ENCODE measurements at places on chromosomes 7 and 10.

DNA sequence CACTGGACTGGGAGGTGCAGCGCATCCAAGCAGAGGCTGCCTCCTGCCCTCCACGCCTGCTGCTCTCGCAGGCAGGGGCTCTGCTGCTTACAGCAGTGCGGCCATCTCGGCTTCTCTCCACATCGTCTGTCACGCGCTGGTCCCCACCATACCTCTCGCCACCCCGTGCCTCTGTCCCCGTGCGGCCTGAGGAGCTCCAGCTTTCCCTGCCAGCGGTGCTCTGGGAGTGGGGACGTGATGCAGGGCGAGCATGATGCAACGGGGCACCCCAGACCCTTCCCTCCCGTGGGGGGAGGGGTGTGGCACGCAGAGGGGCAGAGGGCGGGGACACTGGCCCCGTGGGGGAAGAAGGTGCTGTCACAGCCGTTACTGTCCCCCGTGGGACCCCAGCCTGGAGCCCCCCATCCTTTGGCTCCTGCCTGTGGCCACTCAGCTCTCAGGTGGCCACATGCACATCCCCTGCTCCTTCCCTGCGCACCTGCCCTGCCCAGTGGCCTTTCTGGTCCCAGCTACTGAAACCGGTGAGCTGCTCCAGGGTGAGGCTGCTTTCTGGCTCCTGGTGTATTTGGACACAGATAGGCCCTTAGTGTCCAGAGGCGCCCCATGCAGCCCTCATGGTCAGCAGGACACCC is 9.0 kb downstream of the GET4 start:
- DNase-seq, result no peak

GRCh38 chr10:113038183-113038582 is 88.1 kb downstream of the TCF7L2 start:
- DNase-seq, result no peak

GRCh38 chr7:50713123-50713965 is 69.4 kb downstream of the GRB10 start:
- DNase-seq, result no peak

DNA sequence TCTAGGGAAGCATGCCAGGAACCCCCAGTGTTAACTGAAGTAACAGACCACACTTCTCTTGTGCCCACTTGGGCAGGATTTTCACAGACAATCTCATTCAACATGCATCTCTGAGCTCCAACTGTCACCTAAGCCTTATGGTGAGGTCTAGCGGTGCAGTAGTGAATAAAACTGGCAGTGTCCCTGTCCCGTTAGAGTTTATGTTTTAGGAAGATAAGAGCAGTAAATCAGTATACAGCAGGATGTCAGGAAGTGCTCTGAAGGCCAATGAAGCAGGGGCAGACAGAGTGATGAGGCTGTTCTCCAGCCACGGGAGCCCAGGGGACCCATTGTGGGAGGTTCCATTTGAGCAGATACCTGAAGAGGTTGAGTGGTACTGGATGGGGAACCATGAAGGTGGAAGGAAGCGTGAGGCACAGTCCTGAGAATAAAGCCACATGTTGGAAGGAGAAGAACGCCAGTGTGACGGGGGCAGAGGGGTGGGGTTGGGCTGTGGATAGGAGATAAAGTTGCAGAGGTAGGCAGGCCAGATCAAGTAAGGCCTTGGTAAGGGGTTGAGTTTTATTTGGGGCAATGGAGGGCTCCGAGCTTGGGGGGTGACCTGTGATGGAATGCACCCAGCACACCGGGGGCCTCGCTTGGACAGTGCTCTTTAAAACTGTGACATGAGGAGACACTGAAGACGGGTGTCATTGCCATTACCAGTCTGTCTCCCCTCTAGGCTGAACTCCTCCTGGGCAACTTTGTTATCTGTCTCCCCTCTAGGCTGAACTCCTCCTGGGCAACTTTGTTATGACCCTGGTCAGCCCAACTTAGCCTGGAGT is 6.6 kb downstream of the GDF10 start:
- no peak for DNase-seq

- no peak for DNase-seq
Observed at GRCh38 chr10:46541735-46542566, 14.5 kb downstream of the GPRIN2 start.

DNA sequence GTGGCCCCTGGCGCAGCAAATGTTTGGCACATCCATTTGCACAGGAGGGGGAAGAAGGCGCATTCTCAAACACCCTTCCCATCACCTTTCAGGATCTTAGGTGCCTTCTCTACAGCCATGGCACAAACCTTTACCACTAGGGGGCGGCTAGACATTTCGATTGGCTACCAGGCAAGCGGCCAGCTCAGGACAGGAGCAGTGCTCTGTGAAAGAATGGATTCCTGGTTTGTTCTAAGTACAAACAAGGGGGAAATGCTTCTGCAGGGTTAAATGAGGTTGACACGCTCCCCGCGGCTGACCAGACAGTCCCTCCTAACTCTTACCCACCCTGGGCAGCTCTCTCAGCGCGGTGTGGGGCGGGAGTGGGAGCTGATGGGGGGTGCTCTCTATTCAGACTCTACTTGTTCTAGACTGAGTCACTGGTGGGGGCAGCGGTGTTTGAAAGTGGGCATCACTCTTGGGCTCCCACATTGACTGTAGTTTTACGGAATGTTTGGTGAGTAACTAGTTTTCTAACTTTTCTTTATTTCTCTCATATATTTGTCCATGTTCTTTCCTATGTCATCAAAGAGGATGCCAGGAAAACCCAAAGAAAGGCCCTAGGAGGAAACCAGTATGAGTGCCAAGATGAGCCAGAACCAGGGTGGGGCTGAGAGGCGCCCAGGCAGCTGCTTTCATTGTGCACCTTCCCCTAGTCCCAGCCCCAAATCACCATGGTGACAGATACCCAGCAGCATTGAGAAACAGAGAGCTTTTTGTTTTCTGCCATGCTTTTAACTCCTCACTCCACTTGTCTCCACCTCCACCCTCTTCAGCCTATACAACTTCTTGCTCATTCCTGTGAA is 61.4 kb upstream of the GPR158 start:
- DNase-seq, result no peak

- no peak for DNase-seq
Observed at GRCh38 chr10:51074238-51075028, at the start of gene PRKG1. Gene PRKG1, plus strand, starts transcription at chr10:51074487.

- no peak for DNase-seq
Observed at GRCh38 chr7:37248396-37248861, 200.2 kb downstream of the ELMO1 start.

DNA sequence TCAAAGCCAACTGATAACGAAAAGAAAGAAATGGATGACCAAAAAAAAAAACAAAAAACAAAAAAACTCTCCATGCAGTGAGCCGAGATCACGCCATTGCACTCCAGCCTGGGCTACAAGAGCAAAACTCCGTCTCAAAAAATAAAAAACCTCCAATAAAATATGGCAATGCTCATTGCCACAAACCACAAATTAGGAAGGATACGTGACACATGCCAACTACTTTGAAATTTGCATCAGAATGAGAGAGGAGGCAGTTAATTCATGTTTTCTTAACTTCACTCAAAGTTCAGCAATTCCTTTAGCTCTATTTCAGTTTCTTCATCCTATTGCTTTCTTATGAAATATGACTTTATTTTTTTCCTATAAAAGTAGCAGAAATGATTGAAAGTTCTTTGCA is 398.1 kb upstream of the C7orf33 start:
- DNase-seq, result no peak

DNA sequence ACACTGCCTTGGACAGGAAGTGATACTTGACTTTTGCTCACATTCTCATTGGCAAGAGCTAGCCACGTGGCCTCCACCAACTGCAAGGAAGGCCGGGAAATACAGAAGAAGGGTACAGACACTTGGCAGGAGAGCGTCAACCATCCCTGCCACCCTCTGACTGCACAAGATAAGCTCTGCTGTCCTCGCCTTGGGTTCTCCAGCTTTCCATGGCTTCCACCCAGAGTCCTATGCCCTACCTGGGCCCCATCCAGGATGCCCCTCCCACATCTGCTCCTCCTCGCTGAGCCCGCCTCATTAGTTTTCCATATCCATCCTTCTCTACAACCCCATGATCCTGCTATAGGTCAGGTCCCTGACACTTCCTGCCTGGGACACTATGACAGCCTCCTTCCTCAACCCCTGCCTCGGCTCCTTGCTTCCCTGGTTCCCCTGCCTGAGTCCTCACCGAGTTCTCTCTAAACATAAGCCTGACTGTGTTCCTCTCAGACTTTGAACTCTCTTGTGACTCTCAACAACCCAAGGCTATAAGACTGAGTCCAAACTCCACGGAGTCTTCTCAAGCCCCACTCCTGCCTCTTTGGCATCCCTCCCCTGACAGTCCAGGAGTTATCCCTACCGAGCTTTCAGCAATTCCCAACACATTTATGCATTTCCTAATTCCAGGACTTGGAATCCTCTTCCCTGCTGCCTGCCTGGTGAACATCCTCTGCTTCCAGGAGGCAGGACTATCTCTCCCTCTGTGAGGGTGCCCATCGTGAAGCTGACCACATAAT is 23.2 kb upstream of the GDF10 start:
- DNase-seq, result no peak

GRCh38 chr7:40843338-40843985 is 708.7 kb downstream of the SUGCT start:
- DNase-seq, result no peak

- DNase-seq, result no peak
Observed at GRCh38 chr7:7519056-7519455, 16.6 kb downstream of the COL28A1 start.

GRCh38 chr10:54139819-54140428 is 661.1 kb downstream of the PCDH15 start:
- no peak for DNase-seq

Data from T-helper 22 cell (primary cell).